DMS79 treated with DMSO at 0.1 percent for 48 hours (cell line): ENCODE measurements at places on chromosomes 2 and 18.

DNA sequence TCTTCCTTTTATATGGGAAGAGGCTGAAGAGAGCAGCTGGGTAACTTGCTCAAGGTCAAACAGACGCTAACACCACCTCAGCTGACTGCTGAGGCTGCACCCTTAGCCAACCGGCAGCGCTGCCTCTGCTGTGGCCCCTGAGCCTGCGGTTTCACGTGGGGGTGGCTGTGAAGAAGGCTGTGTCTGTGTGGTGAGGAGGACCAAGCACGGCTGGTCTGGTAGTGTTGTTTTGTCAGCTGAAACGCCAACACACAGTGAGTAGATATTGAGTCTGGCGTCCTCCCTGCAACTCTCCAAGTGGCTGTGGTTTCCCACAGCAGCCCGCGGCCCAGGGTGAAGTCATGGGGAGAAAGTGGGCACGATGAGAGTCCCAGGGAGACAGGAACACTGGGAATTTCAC, 69.6 kb downstream of the THNSL2 start:
- DNase-seq: no peak

GRCh38 chr2:99190548-99190947, 9.6 kb downstream of the MRPL30 start:
- DNase-seq: no peak

GRCh38 chr2:25236736-25237135, 68.4 kb upstream of the POMC start:
- no peak for DNase-seq

GRCh38 chr2:238106339-238106697, 6.2 kb downstream of the ESPNL start:
- DNase-seq: no peak

DNA sequence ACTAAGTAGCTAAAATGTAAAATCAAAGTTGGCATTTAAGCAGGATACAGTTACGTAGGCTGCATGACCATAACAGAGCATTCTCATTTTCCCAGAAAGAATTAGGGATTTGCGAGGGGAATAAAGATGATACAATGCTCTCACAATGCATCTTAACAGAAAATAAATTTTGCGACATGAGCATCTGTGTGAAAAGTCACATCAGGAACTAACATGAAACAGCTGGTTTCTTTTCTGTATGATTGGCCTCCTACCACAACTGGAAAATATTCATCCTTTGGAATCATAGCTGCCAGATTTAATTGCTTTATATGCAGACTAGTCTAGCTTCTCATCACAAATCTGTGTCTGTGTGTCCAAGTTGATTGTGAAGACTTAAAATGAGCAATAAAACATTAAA, 66.0 kb downstream of the KCTD18 start:
- DNase-seq: no peak

- peak; percentile 74 for DNase-seq
Observed at GRCh38 chr2:149017116-149017985, 21.1 kb upstream of the LYPD6B start.

DNA sequence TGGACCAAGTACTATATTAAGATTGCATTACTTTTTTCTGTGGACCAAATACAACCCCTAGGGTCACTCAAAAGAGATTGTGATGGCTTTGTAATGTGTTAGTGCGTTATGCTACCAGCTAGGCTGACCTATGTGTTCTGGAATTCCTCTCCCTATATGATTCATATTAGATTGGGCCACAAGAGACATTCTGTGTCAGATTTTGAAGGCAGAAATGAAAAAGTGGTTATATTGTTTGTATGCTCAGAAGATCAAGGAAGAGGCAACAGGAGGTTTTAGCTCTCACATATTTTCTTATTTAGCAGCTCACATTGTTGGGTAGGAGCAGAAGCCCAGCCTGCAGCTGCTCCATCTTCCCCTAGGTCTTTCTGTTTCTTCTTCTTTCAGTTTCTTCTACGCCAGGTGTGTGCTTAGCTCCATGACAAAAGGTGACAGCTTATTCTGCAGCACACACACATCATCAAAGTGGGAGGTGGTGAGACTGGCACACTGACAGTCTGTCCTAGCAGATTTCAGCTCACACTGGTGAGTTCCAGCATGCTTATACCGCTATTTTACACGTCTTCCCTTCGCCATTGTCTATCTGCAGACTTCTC, 156.8 kb upstream of the UBE2E3 start:
- DNase-seq: no peak

GRCh38 chr2:43519643-43520221, 76.1 kb downstream of the THADA start:
- no peak for DNase-seq

DNA sequence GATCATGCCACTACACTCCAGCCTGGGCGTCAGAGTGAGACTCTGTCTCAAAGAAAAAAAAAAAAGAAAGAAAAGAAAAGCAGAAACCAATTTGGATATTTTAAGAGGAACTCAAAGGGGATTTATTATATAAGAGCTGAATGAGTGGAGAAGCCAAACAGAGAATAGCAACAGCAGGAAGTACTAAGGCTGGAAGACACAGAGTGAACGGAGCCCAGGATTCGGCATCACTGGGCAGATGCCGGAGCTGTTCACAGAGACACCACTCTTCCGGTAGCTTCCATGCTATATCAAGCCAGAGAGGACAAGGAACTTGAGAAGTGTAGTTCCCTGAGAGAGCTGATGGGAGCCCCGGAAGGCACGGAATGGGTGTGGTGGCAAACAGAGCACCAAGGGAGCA, 47.0 kb upstream of the CABLES1 start:
- no peak for DNase-seq

GRCh38 chr2:128170776-128171175, 79.8 kb downstream of the UGGT1 start:
- no peak for DNase-seq

GRCh38 chr2:211204456-211204855, 648.1 kb downstream of the CPS1 start:
- DNase-seq: no peak

GRCh38 chr18:35778850-35779627, 193.4 kb upstream of the RMP24 start:
- no peak for DNase-seq

DNA sequence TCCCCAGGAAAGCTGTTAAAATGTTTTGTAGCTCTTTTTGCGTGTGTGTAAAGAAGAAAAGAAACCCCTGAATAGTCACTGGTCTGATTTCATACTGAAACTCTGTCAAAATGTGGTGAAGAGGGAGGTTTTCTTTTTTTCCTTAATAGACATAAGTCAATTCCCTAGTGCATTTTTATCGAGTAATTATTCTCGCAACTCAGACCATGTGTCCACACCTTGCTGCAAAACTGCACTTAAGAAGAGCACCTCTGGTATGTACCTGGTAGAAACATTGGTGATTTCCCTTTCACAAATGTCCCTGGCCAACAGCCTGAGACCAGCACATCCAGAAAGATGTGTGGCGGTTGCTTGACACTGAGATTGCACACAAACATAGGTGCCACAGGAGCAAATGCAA, 159.9 kb downstream of the ZNF521 start:
- DNase-seq: no peak

DNA sequence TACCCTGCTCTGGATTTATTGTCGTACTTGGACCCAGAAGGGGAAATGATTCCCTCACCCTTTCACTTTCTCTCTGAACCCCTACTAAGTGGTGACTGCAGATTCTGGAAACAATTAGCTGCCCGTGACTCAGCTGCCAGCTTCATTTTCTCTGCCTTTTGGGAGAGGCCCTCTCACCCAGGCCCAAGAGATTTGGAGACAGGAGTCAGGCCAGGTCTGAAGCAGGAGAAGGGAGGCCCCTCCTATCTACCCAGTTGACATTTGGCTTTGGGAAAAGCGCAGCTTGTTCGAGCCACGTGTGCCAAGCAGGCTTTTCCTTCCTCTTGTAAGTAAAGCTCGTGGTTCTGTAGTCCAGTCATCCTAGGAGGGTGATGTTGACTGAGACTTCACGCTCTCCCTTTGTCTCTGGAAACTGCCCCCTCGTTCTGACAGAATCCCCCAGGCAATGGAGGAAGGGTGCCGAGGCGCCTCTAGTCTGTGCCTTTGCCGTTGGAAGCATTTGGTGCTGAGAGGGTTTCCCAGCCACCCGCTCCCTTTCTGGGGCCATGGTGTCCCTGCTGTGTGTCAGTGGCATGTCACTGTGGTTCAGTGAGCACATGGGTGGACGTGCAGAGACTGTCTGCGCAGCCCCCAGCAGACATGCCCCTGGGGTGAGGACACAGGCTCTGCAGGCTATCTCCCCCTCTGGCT, 8.6 kb downstream of the OXER1 start:
- DNase-seq: no peak

DNA sequence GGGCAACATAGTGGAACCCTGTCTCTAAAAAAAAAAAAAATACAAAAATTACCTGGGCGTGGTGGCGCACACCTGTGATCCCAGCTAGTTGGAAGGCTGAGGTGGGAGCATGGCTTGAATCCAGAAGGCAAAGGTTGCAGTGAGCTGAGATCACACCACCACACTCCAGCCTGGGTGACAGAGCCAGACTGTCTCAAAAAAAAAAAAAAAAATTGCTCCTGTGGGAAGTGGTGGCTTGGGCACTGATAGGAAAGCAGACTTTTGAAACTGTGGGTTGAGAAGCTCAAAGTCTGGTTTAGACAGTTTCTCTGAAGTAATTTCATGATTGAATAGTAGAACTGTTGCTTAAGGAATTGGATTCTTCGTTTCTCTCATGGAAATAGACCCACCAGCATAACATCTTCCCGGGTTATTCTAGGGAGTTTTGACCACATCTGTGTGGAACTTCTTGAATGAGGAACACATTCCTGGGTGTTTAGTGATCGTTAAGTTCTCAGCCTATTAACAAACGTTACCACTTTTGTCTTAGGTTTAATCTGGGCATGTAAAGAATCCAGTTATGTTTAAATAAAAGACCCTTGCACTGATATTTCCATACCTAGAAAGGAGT, 33.5 kb downstream of the GRHL1 start:
- no peak for DNase-seq

GRCh38 chr2:224182498-224182897, 143.4 kb upstream of the SERPINE2 start:
- no peak for DNase-seq

DNA sequence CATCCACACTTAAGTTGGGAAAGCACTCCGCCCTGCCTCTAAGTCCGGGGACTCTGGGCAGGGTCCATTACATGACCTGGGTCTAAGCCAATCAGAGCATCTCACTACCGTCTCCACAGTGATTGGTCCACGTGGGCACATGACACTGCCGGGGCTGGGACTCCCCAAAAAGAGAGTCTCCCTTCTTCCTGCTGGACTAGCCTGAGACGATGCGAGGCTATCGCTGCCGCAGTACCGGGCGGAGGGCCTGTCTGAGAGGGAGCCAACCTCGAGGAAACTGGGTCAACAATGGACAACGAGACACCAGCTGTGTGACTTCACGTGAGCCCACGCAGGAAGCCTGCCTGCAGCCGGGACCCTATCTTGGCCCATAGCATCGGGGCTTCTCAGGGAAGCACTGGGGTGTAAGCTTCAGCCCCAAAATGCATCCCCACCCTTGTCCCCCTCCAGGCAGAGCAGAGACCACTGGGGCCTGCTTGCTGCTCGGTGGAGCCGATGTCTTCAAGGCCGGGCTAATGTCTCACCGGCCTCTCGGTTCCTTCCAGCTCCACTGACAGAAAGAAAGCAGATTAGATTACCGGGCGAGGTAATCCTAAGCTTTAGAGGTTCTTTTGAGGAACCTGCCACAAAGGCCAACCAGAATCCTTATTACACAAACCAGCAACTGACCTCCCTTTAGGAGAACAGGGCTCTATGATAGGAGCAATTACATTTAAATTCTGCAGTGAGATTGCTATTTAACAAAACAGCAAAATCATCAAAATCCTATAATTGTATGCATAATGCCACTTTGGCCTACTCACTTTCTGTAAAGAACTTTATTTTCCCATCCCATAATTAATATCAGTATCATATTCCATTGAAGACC, 21.3 kb upstream of the COPS8 start:
- no peak for DNase-seq

DNA sequence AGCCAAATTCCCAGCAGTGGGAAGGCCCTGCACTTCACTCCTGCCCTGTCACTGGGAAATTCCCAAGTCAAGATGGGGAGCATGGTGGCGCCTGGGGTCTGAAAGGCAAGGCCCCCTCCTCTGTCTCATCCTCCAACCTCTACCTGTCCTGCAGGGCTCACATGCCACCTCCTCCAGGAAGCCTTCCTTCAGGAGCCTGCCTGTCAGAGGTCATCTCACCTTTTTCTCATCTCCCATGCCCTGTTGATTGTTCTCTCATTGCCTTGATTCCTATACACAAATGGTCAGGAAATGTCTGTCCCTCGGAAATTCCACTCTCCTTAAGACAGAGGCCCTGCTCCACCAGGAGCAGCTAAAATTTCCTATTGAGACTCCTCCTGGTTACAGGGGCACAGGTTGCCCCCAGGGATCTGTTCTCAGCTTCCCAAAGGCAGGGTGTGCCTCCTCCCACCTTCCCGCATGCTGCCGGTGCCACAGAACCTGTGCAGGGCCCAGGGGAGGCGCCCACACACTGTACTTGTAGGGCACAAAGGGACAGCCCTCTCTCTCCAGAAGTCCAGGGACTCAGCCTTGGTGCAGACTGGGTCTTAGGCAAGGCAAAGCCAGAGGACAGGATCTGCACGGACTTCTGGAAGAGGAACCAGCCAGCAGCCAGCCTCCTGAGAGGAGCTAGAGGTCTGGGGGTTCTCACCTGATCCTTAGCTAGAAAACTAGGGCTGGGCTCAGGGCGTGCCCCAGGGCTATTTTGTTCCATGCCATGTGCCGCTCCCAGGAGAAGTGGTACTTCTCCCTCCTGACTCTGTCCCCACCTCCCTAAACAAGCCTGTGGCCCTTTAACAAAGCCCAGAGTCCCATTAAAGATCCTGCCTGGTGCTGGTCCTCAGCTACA, 12.9 kb downstream of the HES6 start:
- DNase-seq: no peak

- DNase-seq: no peak
Observed at GRCh38 chr2:74417763-74418162, 3.7 kb downstream of the C2orf81 start.

GRCh38 chr2:152648336-152648735, 68.9 kb downstream of the PRPF40A start:
- no peak for DNase-seq

- DNase-seq: no peak
Observed at GRCh38 chr2:205760157-205760556, 77.9 kb downstream of the NRP2 start.

DNA sequence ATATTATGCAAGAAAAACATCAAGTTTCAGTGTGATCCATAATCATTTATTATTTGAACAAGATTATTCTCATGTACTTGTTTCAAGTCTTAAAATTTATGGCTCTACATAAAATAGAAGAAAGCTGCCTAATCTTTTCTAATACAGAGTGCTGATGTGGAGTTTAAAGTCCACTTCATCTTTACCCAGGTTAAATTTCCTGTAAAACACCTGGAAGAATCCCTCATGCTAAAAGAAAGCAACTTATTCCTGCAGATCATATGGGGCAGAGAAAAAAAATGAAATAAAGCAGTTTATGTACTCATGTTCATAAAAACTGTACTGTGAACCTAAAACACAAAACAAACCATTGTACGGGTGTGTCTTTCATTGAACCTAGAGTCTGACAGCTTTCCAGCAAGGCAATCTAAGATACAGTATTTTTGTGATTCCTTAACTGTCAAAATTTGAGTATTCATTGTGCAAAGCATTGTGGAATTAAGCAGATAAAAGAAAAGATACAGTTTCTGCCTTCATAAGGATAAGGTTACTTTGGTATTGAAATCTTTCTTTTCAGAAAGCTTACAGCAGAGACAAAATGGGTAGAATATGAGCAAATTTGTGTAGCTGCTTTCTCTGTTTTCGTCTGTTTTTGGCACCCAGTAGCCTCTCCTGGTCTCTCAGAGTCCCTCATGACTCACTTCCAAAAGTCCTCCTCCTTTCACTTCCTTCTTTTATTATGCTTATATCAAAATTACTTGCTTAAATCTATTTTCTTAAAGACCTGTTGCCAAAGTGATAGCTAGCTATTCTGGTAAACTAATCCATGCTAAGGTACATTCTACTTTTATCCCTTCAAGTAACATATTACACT, 26.9 kb upstream of the GLS start:
- DNase-seq: no peak
